ENCODE measurements at places on chromosomes 1 and 21. TPM values are rescaled to one million over a fixed set of nuclear protein-coding genes. Genes with fewer than 3 reads are reported as not detected.

DNA sequence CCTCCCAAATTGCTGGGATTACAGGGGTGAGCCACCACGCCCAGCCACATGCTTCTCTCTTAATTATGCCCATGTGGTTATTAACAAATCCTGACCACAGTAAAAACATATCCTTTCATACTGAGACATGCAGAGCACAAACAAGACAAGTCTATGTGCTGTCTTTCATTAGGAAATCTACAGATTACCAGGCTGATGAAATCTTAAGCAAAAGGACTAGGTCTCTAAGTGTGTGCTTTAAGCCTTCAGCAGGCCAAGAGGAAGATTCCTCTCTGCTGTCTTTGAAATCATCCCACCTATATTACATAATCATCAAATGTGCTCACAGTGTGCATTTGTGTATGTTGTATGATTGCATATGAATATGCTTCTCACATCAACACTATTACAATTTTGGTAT lies 419.3 kb downstream of the KCTD3 start:
- no peak overlapping the region for H3K27ac ChIP-seq
- H3K4me1 ChIP-seq: no peaks in the 10 kb centered on the region
- no peak for DNase-seq
- no peaks in the 10 kb centered on the region for H3K36me3 ChIP-seq

GRCh38 chr1:113375878-113376277 lies 14.4 kb upstream of the MAGI3 start:
- no peaks in the 10 kb centered on the region for H3K4me1 ChIP-seq
- no peaks in the 10 kb centered on the region for H3K27me3 ChIP-seq
- H3K27ac ChIP-seq: no peak overlapping the region
- DNase-seq: no peak

DNA sequence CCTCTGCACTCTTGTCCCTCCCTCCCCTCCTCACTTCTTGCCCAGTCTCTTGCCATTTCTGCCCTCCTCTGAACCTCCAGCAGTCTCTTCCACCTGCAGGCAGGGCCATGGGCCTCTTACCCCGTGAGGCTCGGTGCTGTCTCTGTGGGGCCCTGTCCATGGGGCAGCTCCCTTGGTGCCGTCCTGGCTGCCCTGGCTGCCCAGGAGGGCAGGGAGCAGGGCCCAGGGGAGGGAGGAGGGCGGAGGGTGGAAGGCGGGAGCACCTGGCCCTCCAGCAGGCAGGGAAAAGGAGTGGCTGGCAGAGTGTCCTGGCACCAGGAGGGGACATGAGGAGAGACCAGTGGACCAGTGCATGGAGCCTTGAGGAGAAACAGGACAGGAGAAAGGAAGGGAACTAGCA lies at the start of gene RORC:
Gene RORC (minus strand): TSS at position 198 of the 400 bp plus-strand sequence. CDS start 38 bp downstream, at position 160.
- H3K4me1 ChIP-seq: peaks cover 25% of the 10 kb centered on the region
- H3K27me3 ChIP-seq: no peaks in the 10 kb centered on the region
- no peak for DNase-seq
- no peak within 1 kb of the TSS for H3K27ac ChIP-seq
- no peaks in the 10 kb centered on the region for H3K36me3 ChIP-seq

DNA sequence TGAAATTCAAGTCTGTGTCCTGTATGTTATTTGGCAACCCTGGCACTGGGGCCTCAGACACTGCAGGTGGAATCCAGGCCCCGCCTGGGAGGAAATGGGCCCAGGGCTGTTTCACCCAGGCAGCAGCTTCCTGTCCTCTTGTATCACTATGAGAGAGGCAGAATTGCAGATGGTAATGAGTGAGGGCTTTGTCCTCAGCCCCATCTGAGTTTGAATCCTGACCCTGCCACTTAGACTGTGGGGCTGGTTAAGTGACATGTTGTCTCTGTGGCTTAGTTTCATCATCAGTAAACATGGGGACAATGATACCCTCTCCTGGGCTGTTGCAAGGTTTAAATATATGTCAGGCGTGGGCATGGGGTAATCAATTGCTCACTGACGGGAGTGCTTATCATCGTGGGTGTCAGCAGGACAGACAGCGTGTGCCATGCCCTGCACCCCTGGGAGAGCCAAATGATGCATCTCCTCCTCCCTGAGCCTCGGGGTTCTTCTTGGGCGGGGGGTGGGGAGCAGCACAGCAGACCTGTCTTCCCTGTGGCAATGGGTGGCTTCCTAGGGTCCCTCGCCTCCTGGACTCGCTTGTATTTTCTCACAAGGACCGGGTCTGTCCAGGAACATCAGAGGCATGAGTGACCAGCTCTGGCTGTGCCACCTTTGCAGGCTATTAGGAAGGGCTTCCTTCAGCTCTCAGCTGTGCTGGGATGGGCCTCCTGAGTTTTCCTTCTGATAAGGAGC lies 42.1 kb downstream of the ARHGEF10L start:
- DNase-seq: no peak
- H3K27me3 ChIP-seq: no peaks in the 10 kb centered on the region
- no peak overlapping the region for H3K4me3 ChIP-seq
- no peaks in the 10 kb centered on the region for H3K36me3 ChIP-seq

- no peaks in the 10 kb centered on the region for H3K4me1 ChIP-seq
- no peak overlapping the region for H3K4me3 ChIP-seq
- no peak for DNase-seq
- no peaks in the 10 kb centered on the region for H3K36me3 ChIP-seq
Measured at GRCh38 chr1:231695439-231696255, 69.1 kb downstream of the DISC1 start.

DNA sequence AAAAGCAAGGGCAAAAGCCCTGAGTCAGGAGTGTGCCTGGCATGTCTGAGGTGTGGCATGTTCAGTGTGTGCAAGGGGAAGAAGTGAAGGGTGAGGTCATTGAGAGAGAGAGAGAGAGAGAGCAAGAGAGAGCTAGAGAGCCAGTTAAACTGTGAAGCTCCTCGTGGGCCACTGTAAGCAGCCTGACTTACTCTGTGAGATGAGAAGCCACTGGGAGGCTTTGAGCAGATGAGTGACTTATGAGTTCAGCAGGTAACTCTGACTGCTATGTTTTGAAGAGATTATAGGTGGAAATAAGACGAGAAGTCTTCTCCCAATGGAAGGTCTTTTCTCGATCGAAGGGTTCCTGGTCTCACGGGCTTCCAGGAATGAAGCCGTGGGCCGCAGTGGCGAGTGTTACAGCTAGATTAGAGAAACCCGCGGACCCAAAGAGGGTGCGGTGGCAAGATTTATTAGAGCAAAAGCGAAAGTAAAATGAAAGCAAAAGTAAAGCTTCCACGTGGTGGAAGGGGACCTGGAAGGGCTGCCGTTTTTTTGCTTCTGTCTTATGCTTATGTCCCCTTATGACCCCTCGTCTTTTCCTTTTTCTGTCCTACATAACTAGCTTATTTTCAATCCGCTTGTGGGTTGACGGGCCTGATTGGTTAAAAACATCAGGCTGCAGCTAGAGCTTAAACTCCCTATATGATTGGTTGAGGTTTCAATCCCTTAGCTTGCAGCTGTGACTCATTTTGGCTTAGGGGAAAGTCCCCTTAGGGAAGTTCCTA lies 323.1 kb upstream of the FAM78B start:
- no peaks in the 10 kb centered on the region for H3K27me3 ChIP-seq
- peak overlapping the region; percentile 23 for H3K4me3 ChIP-seq
- DNase-seq: no peak
- peaks cover 11% of the 10 kb centered on the region for H3K4me1 ChIP-seq
- H3K27ac ChIP-seq: peak overlapping the region; percentile 59

DNA sequence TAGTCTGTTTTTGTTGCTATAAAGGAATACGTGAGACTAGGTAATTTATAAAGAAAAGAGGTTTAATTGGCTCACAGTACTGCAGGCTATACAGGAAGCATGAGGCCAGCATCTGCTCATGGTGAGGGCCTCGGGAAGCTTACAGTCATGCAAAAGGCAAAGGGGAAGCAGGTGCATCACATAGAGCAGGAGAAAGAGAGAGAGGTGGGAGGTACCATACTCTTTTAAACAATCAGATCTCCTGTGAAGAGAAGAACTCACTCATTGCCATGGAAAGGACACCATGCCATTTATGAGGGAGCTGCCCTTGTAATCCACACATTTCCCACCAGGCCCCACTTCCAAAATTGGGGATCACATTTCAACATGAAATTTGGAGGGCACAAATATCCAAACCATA lies 12.7 kb downstream of the PPP1R12B start:
- no peaks in the 10 kb centered on the region for H3K36me3 ChIP-seq
- DNase-seq: no peak
- no peak overlapping the region for H3K27ac ChIP-seq
- no peak overlapping the region for H3K4me3 ChIP-seq
- no peaks in the 10 kb centered on the region for H3K27me3 ChIP-seq
- H3K4me1 ChIP-seq: no peaks in the 10 kb centered on the region

DNA sequence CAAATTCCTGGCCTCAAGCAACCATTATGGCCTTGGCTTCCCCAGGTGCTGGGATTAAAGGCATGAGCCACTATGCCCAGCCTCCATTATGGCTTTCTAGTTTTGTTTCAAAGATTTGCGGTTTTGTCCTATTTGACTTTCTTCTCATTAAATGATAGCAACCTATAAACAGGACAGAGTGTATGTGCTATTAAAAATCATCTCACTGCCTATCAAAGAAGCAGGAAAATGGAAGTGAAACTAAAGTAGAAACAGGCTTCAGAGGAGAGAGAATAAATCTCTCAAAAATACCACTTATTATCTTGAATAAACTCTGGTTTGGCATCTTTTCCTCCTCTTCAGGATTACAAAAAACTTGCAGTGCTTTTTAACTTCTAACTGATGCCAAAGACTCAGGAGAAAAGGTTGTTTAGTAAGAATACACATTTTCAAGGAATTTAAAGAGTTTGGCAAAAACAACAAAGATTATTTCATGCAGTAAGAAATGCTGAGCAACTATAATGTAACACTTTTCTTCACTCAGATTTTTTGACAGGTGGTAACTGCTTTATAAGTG lies 28.7 kb downstream of the ACBD3 start:
- no peaks in the 10 kb centered on the region for H3K27me3 ChIP-seq
- DNase-seq: no peak
- no peaks in the 10 kb centered on the region for H3K36me3 ChIP-seq
- H3K27ac ChIP-seq: no peak overlapping the region
- H3K4me1 ChIP-seq: no peaks in the 10 kb centered on the region

- H3K36me3 ChIP-seq: no peaks in the 10 kb centered on the region
- H3K4me3 ChIP-seq: no peak overlapping the region
- DNase-seq: no peak
- H3K4me1 ChIP-seq: no peaks in the 10 kb centered on the region
Measured at GRCh38 chr21:25176637-25177412, 430.5 kb downstream of the MRPL39 start.

The CLDN19 gene
- not detected for total RNA-seq

The ANGPTL1 gene
- 19.4 TPM for total RNA-seq

The SPRR3 gene
- total RNA-seq: 1,163 TPM

The LAX1 gene
- total RNA-seq: 0.49 TPM

The UQCRHL gene
- total RNA-seq: 1.5 TPM

The SHCBP1L gene
- not detected for total RNA-seq
